ENCODE measurements at places on chromosomes 2 and 18. TPM values are rescaled to one million over a fixed set of nuclear protein-coding genes. Genes with fewer than 3 reads are reported as not detected.

The PAX3 gene
- 4.8 TPM for total RNA-seq

- no peak for DNase-seq
These were observed 153.4 kb downstream of the CAPN13 start for GRCh38 chr2:30653847-30654246.

DNA sequence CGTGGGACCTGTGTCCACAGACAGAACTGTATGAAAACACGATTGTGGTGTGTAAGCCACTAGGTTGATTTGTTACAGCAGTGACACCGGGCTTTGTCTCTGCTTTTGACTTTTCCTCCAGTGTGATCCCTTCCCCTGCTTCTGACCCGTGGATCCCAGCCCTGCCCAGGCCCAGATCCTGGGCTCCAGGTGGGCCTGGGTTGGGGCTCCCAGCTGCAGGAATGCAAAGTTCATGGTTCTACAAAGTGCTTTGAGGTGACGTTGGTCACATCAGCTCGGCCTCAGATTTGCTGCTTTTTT, 26.8 kb downstream of the HPCAL1 start:
- no peak for DNase-seq

GRCh38 chr2:126664639-126665038, 8.7 kb downstream of the GYPC start:
- DNase-seq: no peak

GRCh38 chr2:210555555-210555954, 844 bp upstream of the CPS1 start:
- no peak for DNase-seq

GRCh38 chr2:60569680-60570111, 16.2 kb upstream of the BCL11A start:
- no peak for DNase-seq

GRCh38 chr2:127067620-127068350, 39.2 kb downstream of the BIN1 start:
- DNase-seq: peak; percentile 86

- no peak for DNase-seq
These were observed 87.6 kb downstream of the METTL8 start for GRCh38 chr2:171345971-171346722.

- peak; percentile 72 for DNase-seq
These were observed 2.4 kb downstream of the CTIF start for GRCh38 chr18:48541026-48541746.

DNA sequence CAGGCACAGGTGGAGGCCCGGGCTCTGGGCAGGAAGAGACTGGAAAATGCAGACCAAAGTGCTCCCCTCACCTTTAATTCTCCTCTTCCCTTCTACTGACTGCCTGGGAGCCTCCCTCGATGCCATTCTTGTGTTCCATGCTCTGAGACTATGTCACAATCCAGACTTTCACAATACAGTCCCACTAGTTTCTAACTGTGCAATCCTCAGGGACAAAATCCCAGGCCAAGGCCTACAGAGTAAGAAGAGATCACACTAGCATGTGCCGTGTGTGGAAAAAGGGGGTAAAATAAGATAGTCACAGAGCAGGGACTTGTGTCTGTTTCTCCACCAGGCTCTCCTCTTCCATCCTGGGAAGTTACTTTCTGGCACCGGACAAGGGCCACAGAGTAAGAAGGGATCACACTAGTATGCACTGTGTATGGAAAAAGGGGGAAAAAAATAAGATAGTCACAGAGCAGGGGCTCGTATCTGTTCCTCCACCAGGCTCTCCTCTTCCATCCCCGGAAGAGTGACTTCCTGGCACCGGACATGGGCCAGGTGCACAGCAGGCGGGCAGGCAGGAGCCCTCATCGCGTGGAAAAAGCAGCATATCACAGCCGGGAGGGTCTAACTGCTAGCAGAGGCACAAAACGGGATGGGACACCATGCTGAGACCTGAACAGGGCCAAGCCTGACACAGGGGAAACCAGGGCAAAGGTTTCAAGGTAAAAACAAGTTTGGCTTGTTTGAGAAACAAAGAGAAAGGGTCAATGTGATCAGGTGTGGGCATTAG, 9.6 kb downstream of the CYB5A start:
- no peak for DNase-seq

DNA sequence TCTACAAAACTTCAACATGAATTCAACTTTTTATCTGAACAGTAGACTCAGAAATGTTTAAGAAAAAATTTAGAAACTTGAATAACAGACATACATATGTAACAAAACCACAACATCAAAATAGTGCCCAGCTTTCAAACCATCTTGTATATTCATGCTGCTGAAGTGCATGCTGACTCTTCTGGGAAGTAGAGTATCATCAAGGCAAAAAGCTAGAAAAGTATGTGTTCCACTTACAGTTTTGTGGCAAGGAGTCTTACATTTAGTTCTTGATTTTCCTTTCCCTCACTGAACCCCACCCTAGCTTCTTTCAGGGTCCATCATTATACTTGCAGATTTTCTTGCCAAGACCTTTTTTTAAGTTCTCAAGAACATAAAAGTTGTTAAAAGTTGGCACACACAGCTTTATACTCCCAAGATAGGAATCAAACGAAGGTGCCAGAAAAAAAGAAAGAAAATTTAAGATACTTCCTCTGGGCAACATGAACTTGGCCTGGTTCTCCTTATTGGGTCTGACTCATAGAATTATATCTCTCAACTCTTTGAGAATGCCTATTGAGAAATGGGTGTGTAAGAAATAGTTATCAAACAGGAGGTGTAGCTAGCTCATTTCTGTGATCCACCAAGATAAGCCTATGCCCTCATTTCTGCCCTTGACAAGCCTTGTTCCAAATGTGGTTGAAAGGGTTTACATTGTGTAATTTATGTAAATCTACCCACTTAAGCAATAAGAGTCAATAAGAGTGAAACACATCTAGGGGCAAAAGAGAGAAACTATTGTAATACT, 667.6 kb upstream of the ACVR2A start:
- DNase-seq: no peak

- no peak for DNase-seq
These were observed 324.7 kb upstream of the PIK3C3 start for GRCh38 chr18:41630232-41630886.

GRCh38 chr18:27423581-27423980, 238.5 kb upstream of the CHST9 start:
- no peak for DNase-seq

Data from testis (tissue), 5 donors.